HFFc6 (cell line): ENCODE measurements at places on chromosomes 1 and 21. TPM values are rescaled to one million over a fixed set of nuclear protein-coding genes. Genes with fewer than 3 reads are reported as not detected.

Gene IL23R
- not detected in 3 replicates for total RNA-seq

Gene ST6GALNAC5
- total RNA-seq: 2.3 TPM in 1 of 3 replicates, not detected in the others

Gene GJA4
- total RNA-seq: not detected in 3 replicates

Gene AHCTF1
- 23.7 and 30.1 TPM in 2 replicates for total RNA-seq

Gene PKLR
- total RNA-seq: not detected in 3 replicates

Gene HRNR
- not detected in 3 replicates for total RNA-seq

Gene DNASE2B
- total RNA-seq: not detected in 3 replicates

Gene CFAP57
- 0.17 to 0.21 TPM (median 0.18 TPM) in 3 replicates for total RNA-seq

Gene NUF2
- total RNA-seq: 11.8 to 25.7 TPM (median 22.3 TPM) in 3 replicates

Gene GIPC2
- total RNA-seq: 0.20 to 0.57 TPM (median 0.56 TPM) in 3 replicates

Gene XKR8
- 8.8 and 9.7 TPM in 2 replicates for total RNA-seq

Gene PLA2G4A
- total RNA-seq: 0.24 to 1.4 TPM (median 0.90 TPM) in 3 replicates

Gene RPTN
- not detected in 3 replicates for total RNA-seq

Gene GORAB
- total RNA-seq: 12.6 to 15.0 TPM (median 13.7 TPM) in 3 replicates

Gene ERICH3
- total RNA-seq: not detected in 2 replicates

Gene RCSD1
- not detected in 3 replicates for total RNA-seq

DNA sequence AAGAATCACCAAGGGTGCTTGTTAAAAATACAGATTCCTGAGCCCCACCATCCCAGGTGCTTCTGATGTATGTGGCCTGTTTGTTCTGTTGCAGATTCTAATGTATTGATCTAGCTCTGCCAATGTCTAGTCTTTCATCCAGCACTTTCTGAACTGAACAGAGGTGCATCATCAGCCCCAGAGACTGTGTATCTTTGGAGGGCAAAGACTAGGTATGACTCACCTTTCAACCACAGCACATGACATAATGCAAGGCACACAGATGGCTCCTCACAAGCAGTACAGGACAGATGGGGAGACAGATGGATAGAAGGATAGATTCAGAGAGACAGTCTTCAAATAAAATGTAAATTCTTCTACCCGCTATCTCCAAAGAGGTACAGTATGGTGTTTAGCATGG, 32.3 kb downstream of the CD58 start:
- H3K4me1 ChIP-seq: peaks cover 54% of the 10 kb centered on the region
- DNase-seq: peak; percentile 53

- peaks cover 2% of the 10 kb centered on the region; the same call in 1 of the 2 replicates for H3K27me3 ChIP-seq
- no peak overlapping the region for H3K27ac ChIP-seq
- H3K4me3 ChIP-seq: no peak overlapping the region
Observed at GRCh38 chr21:41897700-41898099, 18.6 kb upstream of the PRDM15 start.

- no peaks in the 10 kb centered on the region for H3K36me3 ChIP-seq
- peaks cover 3% of the 10 kb centered on the region; the same call in 1 of the 2 replicates for H3K27me3 ChIP-seq
Observed at GRCh38 chr1:94070865-94071264, 50.1 kb downstream of the ABCA4 start.

DNA sequence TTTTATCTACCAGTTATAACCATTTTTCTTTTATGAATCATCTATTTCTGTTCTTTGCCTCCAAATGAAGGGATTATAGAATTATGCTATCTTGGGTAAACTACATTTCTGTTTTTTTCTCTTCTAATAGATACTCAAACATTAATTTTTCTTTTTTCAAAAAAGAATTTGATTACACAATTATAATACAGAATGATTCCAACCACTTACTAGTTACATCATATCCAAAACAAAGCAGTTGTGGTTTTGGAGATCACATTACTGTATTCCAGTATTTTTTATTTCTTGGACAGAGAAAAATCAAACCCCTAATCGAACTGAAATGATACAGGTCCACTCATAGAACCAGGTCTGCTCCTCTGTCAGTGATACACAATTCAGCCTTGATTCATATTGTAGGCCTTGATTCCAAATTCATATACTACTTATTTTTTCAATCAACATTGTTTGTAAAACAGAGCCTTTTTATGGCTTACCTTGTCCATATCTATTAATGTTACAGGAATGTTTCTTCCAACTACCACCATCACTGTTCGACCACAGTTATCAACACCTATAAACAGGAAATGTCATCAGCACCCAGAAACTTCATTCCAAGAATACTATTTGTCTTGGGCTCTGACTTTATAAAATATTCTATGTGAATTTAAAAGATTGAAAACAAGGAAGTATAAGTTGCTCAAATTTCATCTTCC, 43.2 kb downstream of the GDAP2 start:
- DNase-seq: peak; percentile 11
- peak overlapping the region; percentile 12; the same call in 1 of the 2 replicates for H3K4me3 ChIP-seq
- H3K4me1 ChIP-seq: peaks cover 47% of the 10 kb centered on the region
- no peaks in the 10 kb centered on the region; the same call in 1 of the 2 replicates for H3K27me3 ChIP-seq

- H3K27me3 ChIP-seq: peaks cover 2% of the 10 kb centered on the region
- no peak overlapping the region for H3K4me3 ChIP-seq
- peaks cover 19% of the 10 kb centered on the region for H3K36me3 ChIP-seq
- H3K4me1 ChIP-seq: no peaks in the 10 kb centered on the region
- DNase-seq: no peak
- no peak overlapping the region for H3K27ac ChIP-seq
Observed at GRCh38 chr1:7831458-7831857, 21.4 kb downstream of the UTS2 start.

- no peaks in the 10 kb centered on the region for H3K27me3 ChIP-seq
- peaks cover 30% of the 10 kb centered on the region for H3K4me1 ChIP-seq
- no peak overlapping the region for H3K4me3 ChIP-seq
- peaks cover 33% of the 10 kb centered on the region for H3K36me3 ChIP-seq
- DNase-seq: no peak
- peak overlapping the region; percentile 44 for H3K27ac ChIP-seq
Observed at GRCh38 chr1:224266915-224267856, 62.8 kb downstream of the NVL start.

DNA sequence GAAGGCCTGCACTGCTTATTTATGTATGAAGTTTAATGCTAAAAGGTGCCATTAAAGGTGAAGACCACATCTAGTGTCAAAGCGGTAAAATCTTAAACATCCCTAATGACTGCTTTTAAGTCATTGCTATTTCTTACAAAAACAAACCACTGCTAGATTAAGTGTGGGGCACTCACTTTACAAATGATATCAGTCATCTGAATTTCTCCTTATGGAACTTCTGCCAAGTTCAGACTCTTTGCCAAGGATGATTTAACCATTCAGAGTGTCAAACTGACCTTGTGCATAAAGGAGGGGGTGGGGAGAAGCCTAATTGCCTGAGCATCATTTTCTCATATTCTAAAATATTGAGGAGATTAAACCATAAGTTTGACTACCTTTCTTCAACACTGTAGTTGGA, 271.5 kb downstream of the TGFB2 start:
- H3K36me3 ChIP-seq: no peaks in the 10 kb centered on the region
- no peak overlapping the region for H3K4me3 ChIP-seq
- no peak for DNase-seq
- H3K4me1 ChIP-seq: no peaks in the 10 kb centered on the region
- H3K27ac ChIP-seq: no peak overlapping the region

- no peaks in the 10 kb centered on the region for H3K4me1 ChIP-seq
- DNase-seq: no peak
- H3K4me3 ChIP-seq: no peak overlapping the region
- H3K27me3 ChIP-seq: peaks cover 36% of the 10 kb centered on the region
Observed at GRCh38 chr1:10989095-10989494, 23.4 kb upstream of the TARDBP start.

DNA sequence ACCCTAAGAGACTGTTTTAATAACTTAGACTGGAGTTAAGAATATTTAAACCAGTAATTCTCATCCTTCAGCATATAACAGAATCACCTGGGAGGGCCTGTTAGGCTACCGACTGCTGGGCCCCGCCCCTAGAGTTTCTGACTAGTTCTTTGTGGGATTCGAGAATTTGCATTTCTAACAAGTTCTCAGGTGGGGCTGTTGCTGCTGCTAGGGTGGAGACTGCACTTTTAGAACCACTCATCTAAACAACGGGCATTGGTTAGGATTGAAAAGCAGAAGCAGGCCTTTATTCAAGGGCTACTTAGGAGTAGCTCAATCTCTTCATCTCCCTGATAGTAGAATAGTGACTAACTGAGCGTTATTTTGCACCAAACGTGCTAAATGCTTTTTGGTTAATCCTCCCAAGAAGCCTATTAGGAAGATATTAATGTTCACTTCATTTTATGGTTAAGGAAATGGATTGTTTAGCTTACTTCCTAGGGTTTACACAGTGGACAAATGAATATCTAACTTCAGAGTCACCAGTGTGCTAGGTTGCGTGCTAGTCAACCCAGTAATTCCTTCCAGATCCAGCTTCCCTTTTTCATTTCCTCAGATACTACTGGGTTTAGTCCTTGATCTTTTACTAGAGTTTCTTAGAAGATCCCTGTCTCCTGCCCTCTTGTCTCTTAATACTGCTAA, 31.1 kb upstream of the UAP1 start:
- H3K4me1 ChIP-seq: peaks cover 25% of the 10 kb centered on the region
- DNase-seq: peak; percentile 13
- peak overlapping the region; percentile 17; the same call in 1 of the 2 replicates for H3K4me3 ChIP-seq
- no peaks in the 10 kb centered on the region; the same call in 1 of the 2 replicates for H3K27me3 ChIP-seq
- peak overlapping the region; percentile 45 for H3K27ac ChIP-seq

DNA sequence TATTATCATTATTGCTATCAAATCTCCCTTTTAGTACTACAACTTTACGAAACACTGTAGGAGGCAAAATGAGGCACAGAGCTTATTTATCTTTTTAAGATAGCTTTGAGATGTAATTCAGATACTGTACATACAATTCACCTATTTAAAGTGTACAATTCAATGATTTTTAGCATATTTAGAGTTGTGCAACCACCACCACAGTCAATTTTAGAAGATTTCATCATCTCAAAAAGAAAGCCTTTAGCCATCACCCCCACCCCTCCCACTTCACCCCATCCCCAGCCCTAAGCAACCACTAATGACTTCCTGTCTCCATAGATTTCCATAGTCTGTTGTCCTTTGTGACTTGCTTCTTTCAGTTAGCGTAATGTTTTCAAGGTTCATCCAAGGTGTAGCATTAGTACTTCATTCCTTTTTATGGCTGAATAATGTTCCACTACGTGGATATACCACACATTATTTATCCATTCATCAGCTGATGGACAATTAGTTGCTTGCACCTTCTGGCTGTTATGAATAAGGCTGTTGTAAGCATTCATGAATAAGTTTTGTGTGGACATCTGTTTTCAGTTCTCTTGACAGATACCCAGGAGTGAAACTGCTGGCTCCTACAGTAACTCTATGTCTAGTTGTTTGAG, 9.4 kb upstream of the CAPN9 start:
- no peak overlapping the region for H3K27ac ChIP-seq
- no peak for DNase-seq
- H3K27me3 ChIP-seq: peaks cover 8% of the 10 kb centered on the region
- H3K4me1 ChIP-seq: 0 out of 2 replicates have a peak, but pooled peaks cover 4% of the 10 kb centered on the region
- H3K4me3 ChIP-seq: no peak overlapping the region
- H3K36me3 ChIP-seq: no peaks in the 10 kb centered on the region

- peak; percentile 53 for DNase-seq
- no peaks in the 10 kb centered on the region for H3K27me3 ChIP-seq
- no peaks in the 10 kb centered on the region for H3K36me3 ChIP-seq
- H3K27ac ChIP-seq: no peak overlapping the region
- no peak overlapping the region; the same call in 1 of the 2 replicates for H3K4me3 ChIP-seq
Observed at GRCh38 chr1:64515427-64515826, 45.5 kb downstream of the CACHD1 start.

- H3K36me3 ChIP-seq: peaks cover 18% of the 10 kb centered on the region
- peaks cover 10% of the 10 kb centered on the region for H3K4me1 ChIP-seq
- no peak for DNase-seq
- H3K4me3 ChIP-seq: no peak overlapping the region
- no peak overlapping the region for H3K27ac ChIP-seq
Observed at GRCh38 chr21:44849616-44850130, 23.8 kb downstream of the PTTG1IP start.

- H3K4me1 ChIP-seq: peaks cover 15% of the 10 kb centered on the region
- no peak for DNase-seq
- H3K4me3 ChIP-seq: no peak overlapping the region
- no peaks in the 10 kb centered on the region for H3K27me3 ChIP-seq
- H3K36me3 ChIP-seq: peaks cover 8% of the 10 kb centered on the region; the same call in 1 of the 2 replicates
- H3K27ac ChIP-seq: no peak overlapping the region
Observed at GRCh38 chr1:230916587-230917283, 48.4 kb upstream of the C1orf198 start.

GRCh38 chr1:51305371-51305823, 25.0 kb downstream of the TTC39A start:
- no peaks in the 10 kb centered on the region for H3K27me3 ChIP-seq
- H3K36me3 ChIP-seq: no peaks in the 10 kb centered on the region
- no peak overlapping the region for H3K4me3 ChIP-seq
- no peak overlapping the region for H3K27ac ChIP-seq
- peaks cover 8% of the 10 kb centered on the region; the same call in 1 of the 2 replicates for H3K4me1 ChIP-seq

- peaks cover 13% of the 10 kb centered on the region for H3K27me3 ChIP-seq
- H3K4me1 ChIP-seq: no peaks in the 10 kb centered on the region
- no peak overlapping the region for H3K27ac ChIP-seq
- peaks cover 8% of the 10 kb centered on the region for H3K36me3 ChIP-seq
- no peak for DNase-seq
- no peak overlapping the region for H3K4me3 ChIP-seq
Observed at GRCh38 chr1:237779356-237779755, 111.4 kb downstream of the ZP4 start.

- no peak overlapping the region for H3K27ac ChIP-seq
- peaks cover 5% of the 10 kb centered on the region for H3K36me3 ChIP-seq
- DNase-seq: no peak
- H3K4me1 ChIP-seq: peaks cover 48% of the 10 kb centered on the region
- H3K27me3 ChIP-seq: no peaks in the 10 kb centered on the region; the same call in 1 of the 2 replicates
Observed at GRCh38 chr1:230189341-230189740, 122.3 kb downstream of the GALNT2 start.

GRCh38 chr1:8510041-8510823, 192.3 kb downstream of the SLC45A1 start:
- peaks cover 11% of the 10 kb centered on the region for H3K36me3 ChIP-seq
- no peaks in the 10 kb centered on the region for H3K27me3 ChIP-seq
- H3K4me3 ChIP-seq: peak overlapping the region; percentile 85
- DNase-seq: peak; percentile 78

DNA sequence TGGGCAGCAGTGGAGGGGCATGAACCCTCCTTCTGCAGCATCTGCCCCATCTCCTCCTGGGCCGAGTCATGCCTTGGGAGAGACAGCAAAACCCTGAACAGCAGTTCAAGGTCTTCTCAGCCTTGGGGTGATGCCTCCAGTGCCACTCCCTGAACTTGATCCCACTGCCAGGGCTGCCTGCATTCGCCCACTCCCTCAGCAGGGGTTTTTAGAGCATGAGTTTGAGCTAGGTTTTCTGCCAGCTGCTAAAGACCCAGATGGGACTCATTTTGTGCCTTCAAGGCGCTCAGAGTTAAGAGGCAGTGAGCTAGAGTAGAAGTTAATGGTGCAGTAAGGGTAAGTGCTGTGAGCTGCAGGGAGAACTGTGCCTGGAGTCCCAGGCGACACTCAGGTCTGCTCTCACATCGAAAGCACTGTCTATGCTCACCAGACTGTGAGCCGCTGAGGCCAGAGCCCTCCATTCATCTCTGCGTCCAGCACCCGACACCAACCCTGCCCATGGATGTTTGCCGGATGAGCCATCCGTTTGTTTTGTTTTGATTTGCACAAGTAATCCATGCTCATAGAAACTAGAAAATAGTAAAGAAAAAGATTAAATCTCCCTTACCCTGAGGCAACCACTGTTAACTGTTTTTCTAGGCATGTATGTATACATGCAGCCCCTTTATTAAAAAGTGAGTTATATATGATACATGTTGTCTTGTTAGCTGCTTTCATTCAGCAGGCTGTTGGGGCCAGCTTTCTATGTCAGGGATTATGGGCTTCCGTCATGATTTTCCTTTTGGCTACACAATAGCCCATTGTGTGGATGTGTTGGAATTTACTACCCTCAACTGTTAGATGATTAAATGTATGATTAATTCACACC, 67.8 kb downstream of the VPS26C start:
- peaks cover 3% of the 10 kb centered on the region; the same call in 1 of the 2 replicates for H3K27me3 ChIP-seq
- peak; percentile 89 for DNase-seq
- peaks cover 56% of the 10 kb centered on the region for H3K4me1 ChIP-seq
- H3K36me3 ChIP-seq: peaks cover 61% of the 10 kb centered on the region
